ENCODE measurements at places on chromosomes 3 and 15.

GRCh38 chr3:111956995-111957734 is 21.7 kb upstream of the ABHD10 start:
- no peak for DNase-seq

DNA sequence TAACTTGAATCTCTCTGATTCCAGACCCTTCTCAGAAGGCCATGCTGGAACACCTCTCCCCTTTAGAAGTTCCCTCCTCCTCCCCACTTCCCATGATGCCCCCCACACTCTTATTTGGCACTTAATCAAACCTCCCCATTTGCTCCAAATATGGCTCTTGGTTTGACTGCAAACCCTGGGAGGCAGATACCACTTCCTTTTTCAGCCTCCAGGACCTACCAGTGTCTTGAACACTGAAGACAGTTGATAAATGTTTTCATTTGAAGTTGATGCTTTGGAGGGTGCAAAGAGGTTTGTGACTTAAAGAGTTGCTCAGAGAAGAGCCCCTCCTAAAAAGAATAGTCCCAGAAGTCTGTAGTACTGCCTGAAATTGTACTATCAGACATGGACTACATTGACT is 61.5 kb downstream of the SEMA5B start:
- no peak for DNase-seq

GRCh38 chr3:184786280-184786941 is 25.6 kb upstream of the VPS8 start:
- DNase-seq: no peak

GRCh38 chr3:171384101-171384891 is 75.9 kb downstream of the TNIK start:
- no peak for DNase-seq

- no peak for DNase-seq
These were observed 46.6 kb downstream of the APBA2 start for GRCh38 chr15:28932361-28932760.

- no peak for DNase-seq
These were observed 264.0 kb downstream of the TIGIT start for GRCh38 chr3:114557791-114558190.

DNA sequence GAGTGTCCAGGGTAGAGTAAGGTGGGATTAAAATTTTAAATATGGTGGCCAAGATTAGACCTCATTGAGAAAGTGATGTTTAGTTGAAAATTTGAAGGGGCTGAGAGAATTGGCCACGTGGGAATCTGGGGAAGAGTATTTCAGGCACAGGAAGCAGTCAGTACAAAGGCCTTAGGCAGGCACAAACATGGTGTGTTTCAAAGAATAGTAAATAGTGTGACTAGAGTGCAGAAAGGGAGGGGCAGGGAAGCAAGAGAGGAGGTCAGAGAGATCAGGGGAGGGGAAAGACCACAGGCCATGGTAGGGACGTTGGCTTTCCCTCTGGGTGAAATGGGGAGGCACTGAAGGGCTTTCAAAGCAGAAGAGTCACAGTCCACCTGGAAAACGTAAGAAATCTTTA is 36.6 kb upstream of the POMGNT2 start:
- DNase-seq: no peak
